ENCODE measurements at places on chromosomes 11 and 22.
A peak's percentile ranks its signal among the peaks of the same experiment; 100 is the strongest.

GRCh38 chr11:69298267-69299022, 4.5 kb downstream of the MYEOV start:
- peak; percentile 52 for DNase-seq

DNA sequence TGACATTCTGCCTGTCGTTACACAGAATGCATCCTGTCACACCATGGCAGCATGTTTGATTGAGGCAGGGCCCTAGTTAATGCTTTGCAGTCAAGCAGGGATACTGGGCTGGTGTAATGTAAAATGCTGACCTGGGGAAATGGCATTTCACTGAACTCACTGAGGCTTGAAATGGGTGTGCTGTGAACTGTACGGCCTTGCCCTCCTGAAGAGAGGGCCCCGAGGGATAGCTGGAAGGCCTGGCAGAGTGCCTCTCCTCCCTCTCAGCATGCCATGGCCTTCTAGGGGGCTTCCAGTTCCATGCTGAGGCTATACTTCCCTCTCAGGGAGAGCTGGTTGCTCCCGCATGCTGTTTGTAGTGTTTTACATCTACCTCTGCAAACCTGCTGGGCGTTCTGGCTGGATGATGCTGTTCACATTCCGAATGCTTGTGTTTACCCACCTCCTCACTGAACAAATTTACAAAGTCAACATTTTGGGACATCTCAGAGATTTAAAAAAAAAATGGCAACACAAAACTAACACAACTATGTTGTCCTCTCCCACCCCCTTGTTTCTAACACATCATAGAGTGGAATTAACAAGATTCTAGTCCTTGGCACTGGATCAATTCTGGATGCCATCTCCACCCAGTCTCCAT, 416.7 kb upstream of the CADM1 start:
- DNase-seq = no peak

DNA sequence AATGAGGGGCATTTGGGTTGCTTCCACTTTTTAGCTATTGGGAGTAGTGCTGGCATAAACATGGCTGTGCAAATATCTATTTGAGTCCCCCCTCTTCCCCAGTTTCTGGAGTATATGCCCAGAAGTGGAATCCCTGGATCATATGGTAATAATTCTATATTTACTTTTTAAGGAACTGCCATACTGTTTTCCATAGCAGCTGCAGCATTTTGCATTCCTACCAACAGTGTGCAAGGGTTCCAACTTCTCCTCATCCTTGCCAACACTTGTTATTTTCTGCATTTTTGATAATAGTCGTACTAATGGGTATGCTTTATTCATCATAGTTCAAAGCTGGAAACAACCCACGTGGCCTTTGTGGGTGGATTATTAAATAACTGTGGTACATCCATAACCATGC, 883.5 kb downstream of the TBC1D22A start:
- no peak for DNase-seq

GRCh38 chr22:28815111-28815510, 14.7 kb upstream of the XBP1 start:
- no peak for DNase-seq

DNA sequence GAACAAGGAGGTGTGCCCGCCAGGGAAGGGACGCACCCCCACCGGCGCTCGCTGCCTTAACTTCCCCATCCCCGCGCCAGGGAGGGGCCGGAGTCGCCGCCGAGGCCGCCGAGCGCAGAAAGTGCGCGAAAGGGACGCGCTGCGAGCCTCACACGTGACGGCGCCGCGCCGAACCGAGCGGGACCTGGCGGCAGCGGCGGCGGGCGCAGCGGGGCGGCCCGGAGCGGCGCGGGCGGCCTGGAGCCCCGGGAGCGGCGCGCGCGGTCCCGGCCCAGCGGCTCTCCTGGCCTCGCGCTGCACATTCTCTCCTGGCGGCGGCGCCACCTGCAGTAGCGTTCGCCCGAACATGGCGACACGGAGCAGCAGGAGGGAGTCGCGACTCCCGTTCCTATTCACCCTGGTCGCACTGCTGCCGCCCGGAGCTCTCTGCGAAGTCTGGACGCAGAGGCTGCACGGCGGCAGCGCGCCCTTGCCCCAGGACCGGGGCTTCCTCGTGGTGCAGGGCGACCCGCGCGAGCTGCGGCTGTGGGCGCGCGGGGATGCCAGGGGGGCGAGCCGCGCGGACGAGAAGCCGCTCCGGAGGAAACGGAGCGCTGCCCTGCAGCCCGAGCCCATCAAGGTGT, at the start of gene SORL1:
Gene SORL1, plus strand, starts transcription at position 329 of the 623 bp plus-strand sequence. Its CDS starts 18 bp downstream, at position 347.
- peak; percentile 79 for DNase-seq

- no peak for DNase-seq
Measured at GRCh38 chr11:112752563-112752962, 208.7 kb upstream of the NCAM1 start.

GRCh38 chr11:42175203-42175602, 715.8 kb upstream of the LRRC4C start:
- no peak for DNase-seq

- DNase-seq = no peak
Measured at GRCh38 chr11:1727096-1727690, 23.2 kb downstream of the IFITM10 start.

DNA sequence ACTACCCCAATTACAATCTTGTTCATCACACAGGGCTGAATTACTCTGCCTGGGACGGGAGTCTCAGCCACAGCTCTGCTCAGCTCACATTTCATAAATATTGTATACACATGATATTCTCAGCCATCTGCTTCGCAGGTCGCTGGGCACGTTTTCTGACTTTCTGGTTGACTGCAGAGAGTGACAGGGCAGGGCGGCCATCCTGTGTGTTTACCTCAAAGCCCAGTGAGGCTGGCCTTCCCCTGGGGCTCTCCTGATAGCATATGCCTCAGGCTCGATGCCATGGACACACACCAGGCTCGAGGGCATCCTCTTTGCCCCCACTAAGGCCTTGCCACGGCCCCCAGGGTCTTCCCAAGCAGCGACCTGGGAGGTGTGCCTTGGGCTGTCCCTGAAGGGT, 345.0 kb downstream of the CADM1 start:
- no peak for DNase-seq

GRCh38 chr11:108565653-108566052, 27.9 kb downstream of the EXPH5 start:
- no peak for DNase-seq

GRCh38 chr11:123594188-123594901, 60.1 kb downstream of the SCN3B start:
- DNase-seq = no peak

GRCh38 chr11:59204746-59205145, 8.0 kb downstream of the MPEG1 start:
- no peak for DNase-seq

GRCh38 chr11:120200677-120201076, 10.2 kb upstream of the OAF start:
- DNase-seq = no peak

DNA sequence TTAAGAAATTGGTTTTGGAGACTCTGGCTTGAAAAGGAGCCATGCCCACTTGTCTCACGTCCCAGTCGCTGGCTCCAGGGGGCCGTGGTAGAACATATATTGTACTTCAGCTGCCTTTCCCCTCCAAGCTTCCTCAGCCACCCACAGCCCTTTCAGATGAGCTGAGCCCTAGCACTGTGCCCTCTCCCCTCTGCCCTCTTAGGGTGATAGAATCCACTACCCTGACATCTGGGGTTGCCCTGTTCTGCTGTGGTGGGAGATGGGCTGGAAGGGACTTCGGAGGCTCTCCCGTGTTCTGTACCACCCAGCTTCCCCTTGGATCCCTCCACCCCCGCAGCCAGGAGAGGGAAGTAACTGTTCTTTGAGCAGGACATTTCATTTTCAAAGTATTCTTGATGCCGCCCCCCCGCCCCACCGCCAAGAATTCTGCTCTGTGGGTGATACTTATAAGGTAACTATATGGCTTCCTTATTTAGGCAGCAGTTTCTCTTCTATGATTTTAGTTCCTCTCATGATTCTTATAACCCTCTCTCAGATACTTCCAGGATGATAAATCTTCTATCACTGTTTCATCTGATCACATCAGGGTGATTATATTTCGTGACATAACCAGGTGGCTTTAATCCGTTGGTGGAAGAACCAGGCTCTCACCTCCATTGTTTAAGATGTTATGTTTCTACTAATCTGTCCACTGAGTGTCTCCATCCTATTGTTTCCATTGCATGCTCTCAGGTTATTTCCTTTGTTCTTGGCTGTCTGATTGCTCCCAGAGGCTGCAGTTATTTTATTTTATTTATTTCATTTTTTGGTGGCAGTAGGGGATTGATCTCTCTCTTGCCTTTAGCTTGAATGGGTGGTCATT, 24.1 kb downstream of the ZBTB16 start:
- no peak for DNase-seq

DNA sequence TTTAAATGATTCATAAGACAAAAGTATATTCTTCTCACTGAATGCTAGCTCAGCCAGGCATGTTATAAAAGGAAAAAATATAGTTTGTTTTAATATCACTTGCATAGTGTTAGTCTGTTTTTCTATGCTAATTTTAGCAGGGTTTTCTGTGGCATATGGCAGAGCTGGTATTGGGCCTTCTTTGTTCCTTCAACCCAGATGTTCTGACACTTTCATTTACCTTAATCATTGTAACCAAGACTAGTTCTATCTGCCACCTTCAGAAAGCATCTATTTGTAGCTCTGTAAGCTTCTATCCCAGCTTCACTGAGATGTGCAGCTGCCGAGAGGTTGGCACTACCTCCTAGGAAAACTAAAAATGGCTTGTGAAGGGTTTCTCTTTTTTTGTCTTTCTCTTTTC, 338.7 kb downstream of the GUCY1A2 start:
- no peak for DNase-seq

DNA sequence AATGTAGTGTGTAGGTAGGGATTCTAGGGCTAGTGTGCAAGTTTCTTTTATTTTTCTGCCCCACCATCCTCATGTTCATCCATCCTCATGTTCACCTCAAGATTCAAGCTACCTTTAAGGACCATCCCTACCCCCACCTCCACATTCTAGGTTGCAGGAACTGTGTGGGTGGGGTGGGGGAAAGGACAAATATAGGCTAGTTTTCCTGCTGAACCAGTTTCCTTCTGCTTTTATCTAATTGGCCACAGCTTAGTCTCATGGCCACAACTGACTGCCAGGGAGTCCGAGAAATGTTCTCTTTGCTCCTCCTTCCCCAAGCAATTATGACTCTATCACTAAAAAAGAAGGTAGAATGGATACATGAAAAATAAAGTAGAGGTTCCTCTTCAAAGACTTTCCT, 179.0 kb upstream of the LARGE1 start:
- no peak for DNase-seq

GRCh38 chr11:77654770-77655434, 17.3 kb upstream of the CLNS1A start:
- no peak for DNase-seq

GRCh38 chr11:3046190-3046589, 11.0 kb downstream of the CARS1 start:
- DNase-seq = no peak

- no peak for DNase-seq
Measured at GRCh38 chr11:32939046-32939445, 46.4 kb downstream of the QSER1 start.

- DNase-seq = no peak
Measured at GRCh38 chr11:84581083-84581482, 1046.1 kb downstream of the DLG2 start.

DNA sequence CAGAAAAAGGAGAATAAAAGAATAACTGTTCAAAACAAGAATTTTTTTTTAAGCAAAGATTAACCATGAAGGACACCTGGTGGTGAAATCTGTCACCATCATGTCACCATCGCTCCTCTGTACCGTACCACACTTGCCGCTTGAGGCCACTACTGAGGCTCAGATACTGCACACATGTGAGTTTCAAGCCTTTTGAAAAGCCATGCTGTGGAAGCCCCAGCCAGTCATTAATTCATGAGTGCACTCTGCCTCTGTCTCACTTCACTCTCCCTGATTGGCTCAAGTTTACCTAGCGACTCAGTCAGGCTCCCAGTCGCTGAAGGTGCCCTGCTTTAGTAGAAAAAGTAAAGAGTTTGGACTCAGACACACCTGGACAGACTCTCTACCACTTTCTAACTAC, 6.6 kb upstream of the MS4A12 start:
- no peak for DNase-seq

- DNase-seq = peak; percentile 81
Measured at GRCh38 chr11:2301631-2302305, at the start of the genes C11orf21 and TSPAN32. Gene C11orf21, minus strand, starts transcription at chr11:2301918. Its CDS starts 110 bp downstream, at chr11:2301808. Gene TSPAN32, plus strand, starts transcription at chr11:2302013. Its CDS starts 137 bp downstream, at chr11:2302150.

DNA sequence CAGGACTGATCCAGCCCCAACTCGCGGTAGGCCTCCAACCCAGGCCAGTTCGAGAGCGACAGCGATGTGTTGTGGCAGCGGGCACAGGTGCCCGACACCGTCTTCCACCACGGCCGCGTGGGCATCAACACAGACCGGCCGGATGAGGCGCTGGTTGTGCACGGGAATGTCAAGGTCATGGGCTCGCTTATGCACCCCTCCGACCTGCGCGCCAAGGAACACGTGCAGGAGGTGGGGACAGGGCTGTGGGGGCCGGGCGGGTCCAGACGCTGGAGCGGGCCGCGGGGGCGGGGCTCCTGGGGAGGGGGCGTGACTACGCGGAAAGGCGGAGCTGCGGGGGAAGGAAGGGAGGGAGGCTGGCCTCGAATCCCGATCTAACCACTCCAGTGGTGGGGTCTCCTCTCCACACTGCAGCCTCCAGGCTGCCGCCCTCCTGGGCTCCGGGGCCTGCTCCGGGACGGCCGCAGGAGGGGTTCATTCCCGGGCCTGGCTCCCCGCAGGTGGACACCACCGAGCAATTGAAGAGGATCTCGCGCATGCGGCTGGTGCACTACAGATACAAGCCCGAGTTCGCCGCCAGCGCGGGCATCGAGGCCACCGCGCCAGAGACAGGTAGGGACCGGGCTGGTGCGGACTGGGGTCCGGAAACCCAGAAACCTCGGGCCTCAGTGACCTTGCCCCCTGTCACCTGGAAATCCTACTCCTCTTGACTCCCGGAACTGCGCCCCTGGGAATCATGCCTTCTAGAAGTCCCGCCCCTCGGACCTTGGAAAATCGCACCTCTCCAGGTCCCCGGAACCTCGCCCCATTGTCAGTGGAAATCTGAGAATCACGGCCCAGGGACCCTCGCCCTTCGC, 14.9 kb downstream of the TMEM258 start:
- peak; percentile 68 for DNase-seq

DNA sequence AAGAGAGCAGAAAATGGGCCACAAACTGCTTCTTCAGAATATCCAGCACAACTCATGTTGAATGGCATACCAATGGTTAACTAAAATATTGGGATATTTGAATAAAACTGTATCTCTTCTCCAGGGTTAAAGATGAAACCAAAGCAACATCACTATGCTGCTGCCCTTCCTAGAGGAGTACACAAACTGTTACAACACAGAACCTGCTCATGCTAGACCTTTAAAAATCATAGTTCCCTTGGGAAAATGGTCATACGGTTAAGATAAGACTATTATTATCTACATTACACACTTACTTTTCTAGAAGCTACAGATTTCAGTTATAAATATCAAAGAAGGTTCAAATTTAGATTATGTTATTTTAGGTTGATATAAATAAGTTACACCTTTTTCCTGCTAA, 78.6 kb upstream of the TP53AIP1 start:
- DNase-seq = no peak

- no peak for DNase-seq
Measured at GRCh38 chr11:45704635-45705034, 39.2 kb upstream of the CHST1 start.

- DNase-seq = no peak
Measured at GRCh38 chr11:133536198-133536597, 3.9 kb upstream of the OPCML start.

GRCh38 chr11:64580412-64580811, 10.6 kb upstream of the SLC22A12 start:
- no peak for DNase-seq

- no peak for DNase-seq
Measured at GRCh38 chr22:33806191-33806590, 114.1 kb downstream of the LARGE1 start.
